ENCODE measurements at places on chromosomes 1 and 21.

GRCh38 chr1:176989023-176989422 is 175.5 kb downstream of the ASTN1 start:
- DNase-seq: no peak

GRCh38 chr21:44703731-44704635 is 7.0 kb downstream of the KRTAP10-12 start:
- DNase-seq: no peak

DNA sequence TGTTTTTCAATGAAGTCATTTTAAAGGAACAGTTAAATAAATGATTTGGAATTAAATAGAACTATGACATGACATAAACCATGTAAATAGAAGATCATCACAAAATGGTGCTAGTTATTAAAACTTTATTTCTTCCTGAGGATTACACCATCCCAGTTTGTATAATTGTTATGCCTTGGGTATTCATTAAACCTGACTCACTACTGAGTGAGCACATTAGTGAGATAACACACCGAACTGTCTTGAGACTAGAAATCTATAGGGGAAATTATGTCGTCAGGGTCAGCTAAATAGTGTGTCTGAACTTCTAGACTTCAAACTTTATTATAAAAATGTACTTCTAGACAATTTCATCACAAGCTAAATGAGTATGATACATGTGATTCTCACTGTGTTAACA is 189.4 kb downstream of the NCAM2 start:
- no peak for DNase-seq

DNA sequence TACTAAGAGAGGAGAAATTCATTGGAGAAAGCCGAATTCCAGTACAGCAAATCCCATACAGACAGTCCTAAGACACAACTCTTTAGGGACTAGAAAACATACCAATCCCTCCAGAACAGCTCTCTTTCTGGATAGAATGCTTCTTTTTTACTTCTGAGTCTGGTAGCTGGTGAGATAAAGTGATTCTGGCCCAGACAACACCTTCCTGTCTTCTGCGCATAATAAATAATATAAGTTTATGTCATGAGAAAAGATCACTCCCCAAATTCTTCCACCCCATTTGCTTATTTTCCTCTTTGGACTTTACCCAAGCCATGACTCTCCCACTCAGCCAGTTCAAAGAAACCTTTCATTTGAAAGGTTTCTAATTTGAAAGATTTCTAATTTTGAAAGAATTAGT is 98.4 kb downstream of the EDEM3 start:
- no peak for DNase-seq

DNA sequence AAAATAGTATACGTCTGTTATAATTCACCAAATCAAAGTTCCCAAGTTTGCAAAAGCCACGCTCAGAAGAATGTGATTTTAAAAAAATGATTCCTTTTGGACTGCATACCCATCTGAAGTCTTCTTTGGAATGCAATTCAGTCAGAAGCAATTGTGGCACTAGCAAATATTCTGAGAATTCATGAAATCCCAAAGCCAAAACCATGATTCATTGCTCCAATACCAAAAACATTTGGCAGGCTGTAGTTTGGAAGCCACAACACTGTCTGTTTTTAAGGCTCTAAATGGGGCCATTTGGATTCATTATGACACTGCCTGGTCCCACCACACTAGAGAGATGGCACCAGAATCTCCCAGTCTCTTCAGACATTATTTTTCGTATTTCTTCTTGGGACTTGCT is 21.8 kb upstream of the LRRC53 start:
- DNase-seq: no peak

DNA sequence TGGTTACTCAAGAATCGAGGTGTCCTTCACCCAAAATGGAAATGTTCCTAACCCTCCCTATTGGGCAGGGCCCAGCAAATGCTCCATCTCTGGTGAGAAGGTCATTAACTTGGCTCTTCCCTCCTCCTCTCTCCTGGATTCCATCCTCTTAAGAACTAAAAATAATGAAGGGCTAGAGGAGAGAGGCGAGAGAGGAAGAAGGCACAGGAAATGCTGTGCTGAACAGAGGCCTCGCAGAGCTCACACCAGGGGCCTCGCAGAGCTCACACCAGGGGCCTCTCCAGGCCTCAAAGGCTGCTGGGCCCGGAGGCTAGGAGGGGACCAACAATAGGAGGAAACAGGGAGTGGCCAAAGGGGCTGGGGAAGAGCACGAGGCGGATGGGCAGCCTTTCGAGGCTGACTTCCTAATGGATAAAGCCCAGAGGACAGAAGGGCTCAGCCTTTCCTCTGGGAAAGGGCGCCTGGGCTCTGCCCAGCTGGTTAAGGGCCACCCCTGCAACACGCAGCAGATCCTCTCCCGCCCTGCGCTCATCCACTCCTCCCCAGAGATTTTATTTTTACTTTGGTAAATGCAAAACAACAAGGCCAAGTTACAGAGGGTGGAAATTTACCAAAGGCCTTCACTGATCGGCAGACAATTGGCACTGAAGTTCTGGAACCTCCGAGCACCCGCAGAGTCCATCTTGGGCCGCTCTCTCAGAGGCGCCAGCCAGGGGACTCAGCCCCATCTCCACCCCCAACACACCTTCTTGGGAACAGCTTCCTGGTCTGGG is 78.5 kb downstream of the ITPKB start:
- no peak for DNase-seq

DNA sequence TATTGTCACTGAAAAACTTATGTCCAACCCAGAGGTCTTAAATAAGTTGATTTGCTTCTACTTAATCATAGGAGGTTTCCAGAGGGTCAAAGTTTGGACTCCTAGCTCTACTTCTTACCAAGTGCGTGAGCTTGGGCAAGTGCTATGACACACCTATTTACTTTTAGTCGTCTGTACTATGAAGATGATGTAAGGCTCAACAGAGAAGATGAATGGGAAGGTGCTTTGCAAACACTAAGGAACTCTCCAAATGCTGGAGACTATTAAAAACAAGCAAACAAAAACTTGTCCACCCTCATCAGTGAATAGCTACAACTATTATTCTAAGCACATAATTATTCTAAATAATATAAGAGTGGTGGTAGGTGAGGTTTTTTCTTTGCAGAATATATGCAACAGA is 232.3 kb upstream of the USP24 start:
- DNase-seq: no peak

- DNase-seq: no peak
Observed at GRCh38 chr1:11731691-11732283, 4.1 kb upstream of the AGTRAP start.

GRCh38 chr21:16837321-16837720 is 675.5 kb upstream of the CXADR start:
- no peak for DNase-seq

DNA sequence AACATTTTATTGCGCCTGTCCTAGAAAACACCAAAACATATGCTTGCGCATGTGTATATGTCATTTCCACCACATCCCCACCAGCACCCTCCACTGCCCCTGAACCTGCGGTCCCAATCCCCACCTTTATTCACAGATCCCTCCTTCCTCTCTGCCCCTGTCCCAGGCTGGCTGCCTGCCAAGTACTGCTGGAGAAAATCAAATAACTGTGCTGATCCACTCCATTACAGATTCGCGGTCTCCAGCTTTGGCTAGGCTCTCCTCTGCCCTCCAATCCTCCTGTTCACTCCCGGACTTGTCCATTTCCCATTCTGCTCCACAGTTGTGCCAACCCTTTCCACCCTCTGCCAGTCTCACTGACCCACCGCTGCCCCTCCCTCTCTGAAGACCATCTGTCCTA is 59.3 kb upstream of the GJB5 start:
- no peak for DNase-seq

DNA sequence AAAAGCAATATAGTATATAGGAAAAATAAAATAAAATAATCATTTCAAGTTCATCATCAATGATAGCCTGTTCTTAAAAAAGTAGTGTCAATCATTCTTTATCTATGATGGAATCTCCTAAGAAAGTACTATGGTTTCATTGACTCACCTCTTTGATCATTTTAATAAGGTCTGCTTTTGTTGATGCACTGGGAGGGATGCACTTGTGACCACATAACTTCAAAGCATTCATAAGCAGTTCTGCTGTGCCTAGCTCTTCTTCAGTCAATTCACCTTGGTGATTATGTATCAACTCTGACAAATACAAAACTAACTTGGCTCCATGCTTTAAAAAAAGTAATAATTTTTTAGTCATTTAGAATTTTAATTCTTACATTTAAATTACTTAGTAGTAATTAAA is 84.8 kb upstream of the GNG4 start:
- DNase-seq: no peak

GRCh38 chr1:172588296-172589291 is 55.6 kb downstream of the SUCO start:
- DNase-seq: no peak

- no peak for DNase-seq
Observed at GRCh38 chr1:97143236-97143882, 421.8 kb downstream of the PTBP2 start.

- no peak for DNase-seq
Observed at GRCh38 chr1:1120096-1120495, 4.2 kb upstream of the C1orf159 start.

DNA sequence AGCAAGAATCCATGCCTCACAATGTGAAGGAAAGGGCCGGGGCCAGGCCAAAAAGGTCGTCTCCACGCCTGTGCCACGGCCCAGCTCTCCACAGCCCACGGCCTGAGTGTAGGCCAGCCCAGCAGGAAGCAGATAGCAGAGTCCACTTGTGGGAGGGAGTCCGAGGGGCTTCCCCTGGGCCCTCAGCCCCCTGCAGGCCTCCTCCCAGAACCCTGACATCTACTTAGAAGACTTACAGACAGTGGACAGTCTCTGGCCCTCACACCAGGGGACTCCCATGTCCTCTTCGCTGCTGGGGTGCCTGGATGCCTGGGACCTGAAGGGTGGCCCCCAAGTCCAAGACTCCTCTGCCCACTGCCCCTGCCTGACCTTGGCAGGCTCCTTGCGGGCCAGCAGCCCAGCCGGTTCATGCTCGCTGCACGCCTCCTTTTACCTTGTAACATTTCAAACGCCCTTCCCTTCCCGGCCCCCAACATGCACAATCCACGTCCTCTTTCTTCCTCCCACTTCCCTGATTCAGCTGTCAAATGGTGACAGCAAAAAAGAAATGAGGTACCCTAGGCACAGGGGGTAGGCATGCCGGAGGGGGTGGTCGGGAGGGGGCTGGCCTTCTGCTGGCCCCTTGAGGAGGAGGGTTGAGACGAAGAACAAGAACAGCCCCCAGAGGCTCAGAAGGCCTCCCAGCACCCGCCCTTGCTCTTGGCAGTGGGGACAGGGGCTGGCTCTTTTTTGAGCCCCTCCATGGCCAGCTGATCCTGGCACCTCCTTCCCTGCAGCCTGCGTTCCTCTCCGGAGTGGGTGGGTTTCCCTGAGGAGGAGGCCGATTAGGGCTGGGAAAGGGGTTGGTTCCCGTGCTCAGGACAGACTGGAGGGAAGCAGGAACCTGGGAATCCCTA is 997 bp upstream of the PTPN7 start:
- no peak for DNase-seq

DNA sequence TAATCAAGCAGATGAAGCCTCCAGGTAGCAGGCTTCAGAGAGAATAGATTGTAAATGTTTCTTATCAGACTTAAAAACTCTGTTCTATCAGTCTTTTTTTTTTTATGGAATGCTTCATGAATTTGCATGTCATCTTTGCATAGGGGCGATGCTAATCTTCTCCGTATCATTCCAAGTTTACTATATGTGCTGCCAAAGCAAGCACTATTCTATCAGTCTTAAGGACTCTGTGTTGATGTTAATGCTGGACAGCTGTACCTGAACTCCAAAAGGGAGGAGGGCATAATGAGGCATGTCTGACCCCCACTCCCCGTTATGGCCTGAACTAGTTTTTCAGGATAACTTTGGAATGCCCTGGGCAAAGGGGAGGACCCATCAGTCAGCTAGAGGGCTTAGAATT is 66.8 kb upstream of the PRRC2C start:
- no peak for DNase-seq

DNA sequence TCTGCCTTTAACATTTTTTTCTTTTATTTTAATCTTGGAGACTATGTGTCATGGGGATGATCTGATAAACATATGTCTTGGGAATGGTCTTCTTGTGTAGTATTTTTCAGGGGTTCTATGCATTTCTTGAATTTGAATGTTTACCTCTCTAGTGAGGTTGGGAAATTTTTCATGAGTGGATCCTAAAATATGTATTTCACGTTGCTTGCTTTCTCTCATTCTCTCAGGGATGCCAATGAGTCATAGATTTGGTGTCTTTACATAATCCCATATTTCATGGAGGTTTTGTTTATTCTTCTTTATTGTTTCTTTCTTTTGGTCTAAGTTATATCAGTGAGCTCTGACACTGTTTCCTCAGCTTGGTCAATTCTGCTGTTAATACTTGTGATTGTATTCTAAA is 1237.2 kb downstream of the PLA2G4A start:
- no peak for DNase-seq

DNA sequence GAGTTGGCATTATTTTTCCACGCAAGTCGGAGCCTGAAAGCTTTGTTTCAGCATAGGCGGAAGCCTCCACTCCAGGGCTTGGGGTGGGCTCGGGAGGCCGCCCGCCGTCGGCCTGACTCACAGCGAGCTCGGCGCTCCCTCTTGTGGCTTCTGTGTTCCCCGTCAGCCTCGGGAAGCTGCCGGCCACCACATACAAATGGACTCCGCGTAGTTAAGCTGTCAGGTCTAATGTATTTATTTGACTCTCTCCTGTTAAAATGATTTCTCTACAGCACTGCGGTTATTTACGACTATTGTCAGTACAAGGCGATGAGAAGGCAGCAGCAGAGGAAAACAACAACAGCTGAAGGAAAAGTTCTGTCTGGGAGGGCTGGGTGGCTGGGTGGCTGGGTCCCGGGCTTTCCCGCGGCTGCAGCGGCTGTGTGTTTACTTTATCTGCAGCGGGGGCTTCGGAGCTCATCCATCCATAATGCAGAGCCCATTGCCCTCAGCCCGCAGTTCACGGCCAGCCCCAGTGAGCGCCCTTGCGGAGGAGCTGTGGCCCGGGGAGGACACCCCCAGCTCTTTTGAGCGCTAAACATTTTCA is 375.7 kb upstream of the CAMK1G start:
- peak; percentile 15 for DNase-seq

- DNase-seq: no peak
Observed at GRCh38 chr1:54819195-54819536, 18.0 kb upstream of the TTC22 start.

- no peak for DNase-seq
Observed at GRCh38 chr1:206662396-206663092, 22.2 kb upstream of the MAPKAPK2 start.
